ENCODE measurements at places on chromosomes 2 and 18.

DNA sequence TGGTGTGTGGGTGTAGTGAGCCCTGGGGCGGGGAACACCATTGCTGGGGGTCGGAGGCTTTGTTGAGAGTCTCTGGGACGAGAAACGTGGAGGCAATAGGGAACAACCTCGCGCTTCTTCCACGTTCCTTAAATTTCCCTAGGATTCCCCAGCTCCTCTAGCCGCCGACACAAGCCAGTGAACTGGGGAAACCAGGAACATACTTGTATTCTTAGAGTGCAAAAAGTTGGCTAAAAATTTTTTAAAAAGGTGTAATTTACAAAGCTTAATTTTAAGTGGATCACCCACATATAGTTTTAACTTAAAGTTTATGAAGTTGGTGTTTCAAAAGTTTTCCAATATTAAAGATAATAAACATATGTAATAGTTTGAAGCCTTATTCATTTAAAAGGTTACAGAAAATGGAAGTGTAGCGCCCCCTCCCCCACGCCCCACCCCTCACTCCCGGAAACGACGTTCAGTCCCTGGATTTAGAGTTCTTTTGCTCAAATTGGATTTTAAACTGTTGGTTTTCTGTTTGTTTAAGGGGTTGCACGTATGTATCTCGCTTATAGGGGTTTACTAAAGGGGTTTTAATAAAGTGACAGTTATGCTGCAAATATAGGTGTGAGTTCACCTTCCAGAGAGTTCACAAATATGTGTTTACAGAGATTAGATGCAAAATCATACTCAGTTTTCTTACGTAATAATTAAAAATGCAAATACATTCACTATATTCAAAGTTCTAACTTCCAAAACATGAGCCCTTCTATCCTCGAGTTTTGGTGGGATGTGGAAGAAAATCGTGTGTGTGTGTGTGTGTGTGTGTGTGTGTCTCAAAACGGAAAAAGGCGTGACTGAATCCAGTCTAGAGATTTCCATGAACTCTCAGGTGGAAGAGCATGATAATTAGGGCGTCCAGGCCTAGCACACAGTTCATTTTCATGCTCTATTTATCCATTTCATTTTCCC is 872 bp downstream of the DSG2 start:
- DNase-seq, result no peak

DNA sequence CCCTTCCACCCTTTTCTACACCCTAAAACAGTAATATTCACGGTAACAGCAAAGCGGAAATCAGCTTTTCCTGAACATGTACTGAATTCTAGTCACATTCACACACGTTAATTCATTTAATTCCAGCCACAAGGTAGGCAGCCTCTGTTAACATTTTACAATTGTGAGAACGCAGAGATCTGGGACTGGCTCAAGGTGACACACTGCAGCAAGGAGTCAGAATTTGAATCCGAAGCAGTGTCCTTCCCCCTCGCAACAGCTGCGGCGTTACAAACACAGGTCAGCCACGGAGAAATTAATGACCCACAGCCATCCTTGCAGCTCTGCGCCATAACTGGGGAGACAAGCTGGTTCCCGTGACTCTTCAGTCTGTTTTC is 818 bp upstream of the SLC20A1 start:
- DNase-seq, result no peak

GRCh38 chr2:7703543-7704144 is 786.4 kb downstream of the RNF144A start:
- DNase-seq, result no peak

- DNase-seq, result no peak
Measured at GRCh38 chr18:23671564-23671963, 8.9 kb upstream of the ANKRD29 start.

DNA sequence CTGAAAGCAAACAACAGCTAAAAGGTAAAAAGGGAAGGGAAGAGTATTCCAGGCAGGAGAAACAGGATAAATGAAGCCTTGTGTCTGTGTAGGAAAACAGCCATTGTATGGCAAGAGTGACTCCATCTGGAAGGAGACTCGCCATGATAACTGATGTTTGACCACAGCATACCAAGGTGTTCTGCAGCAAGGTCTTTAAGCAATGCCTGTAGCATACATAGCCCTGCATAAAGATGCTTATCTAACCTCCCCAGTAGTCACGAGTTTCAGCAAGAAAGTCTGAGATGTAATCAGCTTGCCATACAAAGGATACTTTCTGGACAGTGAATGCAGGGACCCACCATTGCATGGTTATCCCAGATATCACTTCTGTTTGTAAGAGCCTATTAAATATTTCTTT is 11.9 kb upstream of the CCNT2 start:
- DNase-seq, result no peak

GRCh38 chr18:58800582-58800981 is 64.1 kb upstream of the ZNF532 start:
- no peak for DNase-seq

- peak; percentile 13 for DNase-seq
Measured at GRCh38 chr2:103960951-103961350, 893.0 kb upstream of the POU3F3 start.

GRCh38 chr2:39069890-39070465 is 50.9 kb downstream of the SOS1 start:
- DNase-seq, result no peak

DNA sequence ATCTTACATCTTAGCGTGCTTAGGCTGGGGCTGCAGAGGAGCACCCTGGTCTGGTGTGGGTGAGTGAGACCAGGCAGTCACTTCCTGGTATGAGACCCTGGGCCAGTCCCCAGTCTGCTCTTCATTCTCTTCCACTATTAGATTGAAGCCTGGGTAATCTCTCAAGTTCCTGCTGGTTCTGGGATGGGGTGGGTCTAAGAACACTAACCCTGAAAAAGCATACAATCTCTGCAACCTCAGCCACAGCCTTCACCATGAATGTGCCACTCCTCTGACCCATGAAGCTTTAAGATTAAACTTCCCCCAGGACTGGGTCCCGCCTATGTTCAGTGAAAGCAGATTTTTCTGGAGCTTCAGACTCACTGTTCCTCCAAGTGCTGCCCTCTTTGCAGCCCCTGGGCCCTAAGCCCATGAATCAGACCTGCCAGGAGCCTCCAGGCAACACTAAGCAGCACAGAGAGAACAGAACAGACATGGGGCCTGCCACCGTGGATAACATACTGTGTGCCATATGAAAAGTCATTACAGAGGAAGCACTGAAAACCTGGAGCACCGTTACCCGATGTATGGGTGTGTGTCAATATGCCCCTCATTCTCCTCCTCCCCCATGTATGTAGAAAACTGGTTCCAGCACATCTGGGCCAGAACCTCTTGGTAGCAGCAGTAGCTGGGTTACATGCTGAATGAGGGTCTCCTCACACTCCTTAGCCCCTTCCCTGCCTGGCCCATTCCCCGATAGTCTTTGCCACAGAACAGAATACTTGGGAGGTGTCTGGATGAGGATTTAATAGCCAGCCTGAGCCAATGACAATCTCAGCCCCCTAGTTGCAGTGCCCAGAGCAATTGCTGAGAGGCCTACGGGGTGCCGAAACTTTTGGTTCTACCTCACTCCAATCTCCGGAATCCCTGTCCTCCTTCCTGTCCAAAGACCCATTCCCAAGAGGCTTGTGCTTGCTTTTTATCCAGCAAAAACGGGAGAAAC is 2.7 kb upstream of the SIX2 start:
- no peak for DNase-seq

GRCh38 chr2:153967248-153967973 is 95.7 kb downstream of the GALNT13 start:
- DNase-seq, result no peak

DNA sequence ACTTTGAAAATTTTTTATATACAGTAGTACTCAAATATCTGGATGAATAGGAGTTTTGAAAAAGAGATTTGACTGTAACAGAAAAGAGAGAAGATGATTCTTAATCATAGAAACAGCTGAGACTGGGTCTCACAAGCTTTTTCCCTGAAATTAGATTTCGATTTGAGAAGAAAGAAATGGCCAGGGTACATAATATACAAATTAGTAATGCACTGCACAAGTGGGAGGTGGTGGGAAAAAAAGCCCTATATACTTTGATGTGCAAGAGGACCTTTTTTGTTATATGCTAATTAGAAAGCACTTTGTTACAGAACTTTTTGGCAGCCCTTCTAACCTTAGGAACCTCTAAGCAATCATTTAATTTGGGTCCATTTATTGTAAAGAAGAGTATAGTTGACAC is 62.9 kb downstream of the EML4 start:
- no peak for DNase-seq

GRCh38 chr18:62128157-62128556 is 58.7 kb downstream of the PIGN start:
- peak; percentile 1 for DNase-seq

DNA sequence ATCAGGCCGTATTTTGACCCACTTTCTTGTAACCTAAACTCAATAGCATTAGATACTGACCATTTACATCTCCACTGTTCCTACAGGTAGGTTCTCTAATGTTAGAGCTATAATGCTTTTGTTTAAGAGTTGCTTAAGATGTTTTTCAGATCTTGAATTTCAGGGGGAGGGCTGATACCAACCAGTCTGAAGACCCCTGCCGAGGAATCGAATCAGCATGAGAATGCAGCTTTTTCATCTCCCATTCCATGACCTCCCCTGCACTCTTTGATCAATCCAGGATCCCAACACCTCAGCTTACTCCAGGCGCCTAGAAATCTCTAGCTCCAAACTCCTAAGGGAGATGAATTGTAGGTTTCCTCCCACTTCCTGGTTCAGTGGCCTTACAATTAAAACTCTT is 120.5 kb upstream of the MC4R start:
- DNase-seq, result no peak

GRCh38 chr2:150449856-150450255 is 37.6 kb downstream of the RND3 start:
- no peak for DNase-seq

GRCh38 chr18:49162226-49162864 is 211.6 kb upstream of the SMAD7 start:
- DNase-seq, result no peak

DNA sequence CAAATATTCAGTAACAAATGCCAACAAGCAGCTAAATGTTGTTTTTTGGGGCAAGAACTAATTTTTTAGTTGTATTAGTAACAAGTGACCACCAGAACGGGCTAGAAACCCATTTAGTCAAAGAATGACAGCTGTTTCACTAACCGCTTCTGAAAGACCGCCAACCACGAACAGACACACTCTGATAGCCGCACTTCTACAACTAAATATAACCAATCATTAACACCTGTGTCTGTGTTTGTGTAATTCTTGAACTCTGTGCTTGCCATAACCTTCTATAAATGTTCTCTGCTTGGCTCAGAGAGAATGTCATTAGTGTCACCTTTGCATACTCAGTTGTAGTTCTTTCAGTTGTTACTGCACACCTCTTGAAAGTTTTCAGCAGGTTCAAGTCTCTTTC is 526.3 kb upstream of the LRRTM1 start:
- no peak for DNase-seq

- peak; percentile 59 for DNase-seq
Measured at GRCh38 chr2:218648088-218648786, 11.2 kb downstream of the ZNF142 start.

DNA sequence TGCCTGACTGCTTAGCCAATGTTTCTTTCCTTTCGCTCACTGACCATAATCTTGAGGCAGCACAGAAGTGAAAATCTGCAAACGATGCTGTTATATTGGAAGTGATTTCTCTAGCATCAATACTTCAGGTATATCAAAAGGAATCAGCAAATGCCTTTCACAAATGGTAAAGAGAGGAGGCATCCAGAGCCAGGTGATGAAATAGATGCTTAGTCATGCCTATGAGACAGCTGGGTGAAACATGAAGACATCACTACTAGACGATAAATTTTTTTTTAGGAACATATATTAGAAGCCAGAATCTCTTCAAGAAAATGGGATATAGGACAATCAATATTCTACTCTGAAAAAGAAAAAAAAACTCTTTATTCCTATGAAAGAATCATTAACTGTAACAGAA is 249.2 kb upstream of the SLC39A10 start:
- peak; percentile 12 for DNase-seq

DNA sequence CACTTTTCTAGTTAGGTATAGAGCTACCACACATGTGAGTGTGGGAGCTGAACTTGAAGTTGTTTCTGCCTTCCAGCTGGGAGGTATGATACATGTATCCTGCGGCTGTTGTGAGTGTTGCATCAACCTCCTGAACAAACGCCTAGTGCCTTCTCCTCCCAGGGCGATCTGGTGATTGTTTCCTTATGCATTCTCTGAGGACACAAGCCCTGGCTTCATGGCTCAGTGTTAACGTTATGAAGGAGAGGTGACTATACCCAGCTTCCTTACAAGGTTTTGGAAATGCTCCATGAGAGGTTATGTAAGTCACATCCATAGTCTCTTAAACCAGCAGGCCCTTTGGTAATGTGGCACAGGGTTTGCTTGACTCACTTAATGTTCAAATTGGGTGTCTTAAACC is 64.9 kb downstream of the SPRED2 start:
- no peak for DNase-seq

GRCh38 chr18:68178921-68179320 is 536.0 kb downstream of the TMX3 start:
- no peak for DNase-seq
